ENCODE measurements at places on chromosomes 3 and 15.
A peak's percentile ranks its signal among the peaks of the same experiment; 100 is the strongest.

DNA sequence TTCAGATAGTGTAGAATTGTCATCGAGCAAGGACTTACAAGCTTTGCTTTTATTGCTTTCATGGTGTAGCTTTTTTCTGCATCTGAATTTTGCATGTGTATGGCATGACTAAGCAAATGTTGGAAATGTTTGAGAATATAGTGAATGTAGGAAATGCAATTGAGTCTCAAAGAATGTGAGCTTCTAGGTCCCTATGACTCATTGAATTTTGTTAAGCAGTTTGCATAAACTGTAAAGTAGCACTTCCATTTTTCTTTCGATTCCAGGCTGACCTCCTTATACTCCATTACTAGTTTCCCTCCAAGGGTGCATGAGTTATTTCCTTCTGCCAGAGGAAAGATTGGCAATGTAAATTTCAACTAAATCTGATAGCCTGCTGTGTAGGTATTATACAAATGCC, 619.2 kb downstream of the DIPK2A start:
- ATAC-seq: no peak

DNA sequence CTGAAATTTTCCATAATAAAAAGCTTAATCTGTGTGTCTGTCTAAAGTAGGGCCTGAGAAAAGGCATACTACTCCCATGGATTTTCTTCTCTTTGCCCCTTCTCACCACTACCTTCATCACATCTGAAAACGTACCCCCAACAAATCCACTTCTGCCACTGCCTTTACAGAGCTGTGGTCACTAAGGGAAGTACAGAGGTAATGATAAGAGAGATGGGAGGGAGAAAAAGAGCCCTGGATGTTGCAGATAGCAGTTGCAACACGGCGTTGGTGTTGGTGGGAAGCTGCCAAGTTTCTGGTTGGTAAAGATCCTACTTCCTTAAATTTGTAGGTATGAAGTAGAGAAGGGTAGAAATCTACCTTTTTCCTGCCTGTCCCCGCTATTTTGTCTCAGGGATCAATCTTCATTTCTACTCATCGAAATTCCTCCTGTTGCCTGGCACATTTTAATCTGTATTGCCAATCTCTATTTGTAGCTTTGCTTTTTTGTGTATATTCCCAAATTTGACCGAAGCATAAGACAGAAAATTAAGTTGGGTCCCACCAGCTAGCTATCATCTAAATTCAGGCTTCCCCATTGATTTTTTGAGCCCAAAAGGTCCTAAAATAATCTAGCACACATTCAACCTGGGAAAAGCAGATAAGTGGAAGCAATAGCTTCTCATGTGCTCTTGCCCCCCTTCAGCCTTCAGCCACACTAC, 102.9 kb downstream of the TFDP2 start:
- ATAC-seq: no peak

DNA sequence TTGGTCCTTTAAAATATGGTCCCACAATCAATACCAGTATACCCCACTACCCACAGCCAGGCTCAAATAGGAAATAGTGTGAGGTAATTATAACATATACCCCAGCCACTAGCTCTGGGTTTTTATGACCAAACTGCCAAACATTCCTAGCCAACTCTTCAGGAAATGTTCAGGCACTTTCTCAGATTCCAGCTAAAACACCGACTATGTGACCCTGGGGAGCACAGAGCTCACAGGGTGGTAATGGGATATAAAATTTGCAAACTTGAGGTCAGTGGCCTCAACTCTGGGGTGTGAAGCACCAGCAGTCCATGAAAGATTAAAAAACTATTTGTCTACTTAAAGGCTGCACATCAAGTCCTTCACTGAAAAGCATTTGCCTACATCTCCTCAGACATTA, 12.9 kb downstream of the FBN1 start:
- no peak for ATAC-seq

- ATAC-seq: no peak
These were observed 32.2 kb downstream of the HGD start for GRCh38 chr3:120649830-120650233.

GRCh38 chr3:195111319-195111705, 159.6 kb downstream of the XXYLT1 start:
- ATAC-seq: no peak

DNA sequence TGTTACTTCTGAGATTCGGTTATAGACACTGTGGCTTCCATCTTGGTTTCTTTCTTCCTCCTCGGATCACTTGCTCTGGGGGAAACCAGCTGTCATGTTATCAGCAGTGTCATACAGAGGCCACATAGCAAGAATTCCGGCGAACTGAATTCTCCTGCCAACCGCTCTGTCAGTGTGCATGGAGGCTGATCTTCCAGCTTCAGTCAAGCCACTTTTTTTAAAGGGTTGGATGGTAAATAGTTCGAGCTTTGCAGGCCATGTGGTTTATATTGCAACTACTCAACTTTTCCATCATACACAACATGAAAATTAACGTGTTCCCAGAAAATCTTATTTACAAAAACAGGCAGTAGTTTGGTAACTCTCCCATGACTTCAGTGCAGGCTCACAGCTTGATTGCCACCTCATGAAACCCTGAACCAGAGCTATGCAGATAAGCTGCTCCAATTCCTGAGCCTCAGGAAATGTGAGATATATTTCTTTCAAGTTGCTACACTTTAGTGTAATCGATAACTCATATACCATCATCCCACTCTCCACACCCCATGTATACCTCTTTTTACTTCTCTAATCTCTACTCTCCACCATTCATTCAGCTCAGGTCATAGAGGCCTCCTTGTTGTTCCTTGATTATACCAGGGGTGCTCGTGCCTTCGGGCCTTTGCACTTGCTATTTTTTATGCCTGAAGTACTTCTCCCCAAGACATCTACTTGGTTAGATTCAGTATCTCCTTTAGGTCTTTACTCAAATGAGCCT, 7.2 kb downstream of the RPL22L1 start:
- no peak for ATAC-seq

GRCh38 chr15:75367406-75367912, 948 bp downstream of the MAN2C1 start:
- ATAC-seq: no peak

GRCh38 chr3:4504340-4505261, 11.5 kb downstream of the ITPR1 start:
- peak; percentile 87 for ATAC-seq

- ATAC-seq: no peak
These were observed 12.7 kb upstream of the SLC6A6 start for GRCh38 chr3:14389716-14390115.

- no peak for ATAC-seq
These were observed 91.8 kb downstream of the LARS2 start for GRCh38 chr3:45480218-45480617.
